ENCODE measurements at places on chromosomes 6 and 20. TPM values are rescaled to one million over a fixed set of nuclear protein-coding genes. Genes with fewer than 3 reads are reported as not detected.

DNA sequence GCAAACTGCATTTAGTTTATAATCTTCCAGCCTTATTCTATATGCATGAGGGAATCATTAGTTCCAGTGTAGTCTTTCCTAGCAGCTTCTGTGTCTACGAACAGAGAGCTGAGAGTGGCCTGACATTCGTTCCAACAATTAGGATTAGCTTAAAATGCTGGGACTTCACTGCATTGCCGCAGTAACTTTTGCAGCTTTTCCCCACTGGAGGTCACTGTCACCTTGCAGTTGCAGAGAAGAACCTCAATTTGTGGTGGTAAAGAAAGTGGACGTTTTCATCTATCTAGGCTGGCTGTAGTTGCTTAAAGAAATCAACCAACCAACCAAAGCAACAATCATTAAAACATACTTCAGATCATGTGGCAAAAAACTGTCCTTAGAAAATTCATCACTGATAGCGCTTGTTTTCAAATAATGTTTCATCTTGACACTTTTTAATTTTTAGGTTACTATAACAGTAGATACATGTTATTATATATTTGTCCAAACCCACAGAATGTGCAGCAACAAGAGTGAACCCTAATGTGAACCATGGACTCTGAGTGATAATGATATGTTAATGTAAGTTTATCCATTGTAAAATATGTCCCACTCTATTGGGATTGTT is 12.2 kb downstream of the MYLK4 start:
- peak; percentile 78 for DNase-seq
- no peaks in the 10 kb centered on the region for H3K27me3 ChIP-seq
- no peaks in the 10 kb centered on the region for H3K36me3 ChIP-seq

DNA sequence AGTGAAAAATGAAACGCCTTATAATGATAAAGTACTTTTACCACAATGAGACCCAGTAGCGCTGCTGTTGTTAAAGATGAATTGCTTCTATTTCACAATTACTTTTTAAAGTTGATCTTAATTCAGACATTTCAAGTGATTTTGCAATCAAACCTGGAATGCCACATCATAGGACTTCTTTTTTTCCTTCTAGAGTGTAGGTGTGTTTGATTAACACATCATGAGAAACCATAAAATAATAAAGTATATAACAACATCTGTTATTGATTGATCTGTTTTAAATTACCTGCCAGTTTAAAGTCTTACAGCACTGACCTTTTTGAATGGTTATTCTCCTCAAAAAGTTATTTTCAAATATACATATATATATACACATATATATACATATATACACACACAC is 38.6 kb downstream of the HEBP2 start:
- H3K27ac ChIP-seq, result no peak overlapping the region
- DNase-seq, result no peak
- no peak overlapping the region for H3K4me3 ChIP-seq
- no peaks in the 10 kb centered on the region for H3K36me3 ChIP-seq
- H3K4me1 ChIP-seq, result no peaks in the 10 kb centered on the region
- no peaks in the 10 kb centered on the region for H3K27me3 ChIP-seq

DNA sequence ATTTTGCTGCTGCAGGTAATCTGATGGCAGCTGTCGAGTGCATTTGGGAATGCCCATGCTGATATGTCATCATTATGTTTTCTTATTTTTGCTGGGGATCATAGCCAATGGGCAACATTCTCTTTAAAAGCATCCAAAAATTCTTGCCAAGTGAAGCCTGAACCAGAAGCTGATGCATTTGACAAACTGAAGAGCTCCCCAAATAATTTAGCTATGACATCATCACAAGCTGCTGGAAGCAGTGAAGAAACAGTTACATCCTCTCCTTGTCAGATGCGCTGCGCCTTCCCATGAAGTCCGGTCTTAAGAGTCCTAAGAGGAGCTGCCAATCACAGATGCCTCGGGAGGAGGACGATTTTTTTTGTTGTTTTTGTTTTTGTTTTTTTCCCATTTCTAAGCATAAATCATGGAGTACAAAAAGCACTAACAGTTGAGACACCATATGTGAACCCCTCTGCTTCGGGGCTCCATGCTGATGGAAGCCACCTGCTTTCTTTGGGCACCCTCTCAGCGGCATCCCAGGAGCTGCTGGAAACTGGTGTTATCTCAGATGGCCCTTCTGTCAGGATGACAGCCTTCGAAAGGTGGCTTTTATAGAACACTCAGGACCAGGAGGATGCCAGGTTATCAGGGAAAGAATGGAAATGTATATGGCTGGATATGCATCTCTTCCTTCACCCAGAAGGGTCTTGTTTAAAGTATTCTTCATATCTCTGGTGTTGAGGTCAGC is 56.1 kb upstream of the FOXQ1 start:
- no peak overlapping the region for H3K27ac ChIP-seq
- no peaks in the 10 kb centered on the region for H3K4me1 ChIP-seq

PAK1IP1 gene
- total RNA-seq, result 28.8 TPM

- DNase-seq, result no peak
- peaks cover 31% of the 10 kb centered on the region for H3K4me1 ChIP-seq
- no peak overlapping the region for H3K4me3 ChIP-seq
- H3K27me3 ChIP-seq, result no peaks in the 10 kb centered on the region
Measured at GRCh38 chr6:14621518-14621917, 503.9 kb downstream of the CD83 start.

DNA sequence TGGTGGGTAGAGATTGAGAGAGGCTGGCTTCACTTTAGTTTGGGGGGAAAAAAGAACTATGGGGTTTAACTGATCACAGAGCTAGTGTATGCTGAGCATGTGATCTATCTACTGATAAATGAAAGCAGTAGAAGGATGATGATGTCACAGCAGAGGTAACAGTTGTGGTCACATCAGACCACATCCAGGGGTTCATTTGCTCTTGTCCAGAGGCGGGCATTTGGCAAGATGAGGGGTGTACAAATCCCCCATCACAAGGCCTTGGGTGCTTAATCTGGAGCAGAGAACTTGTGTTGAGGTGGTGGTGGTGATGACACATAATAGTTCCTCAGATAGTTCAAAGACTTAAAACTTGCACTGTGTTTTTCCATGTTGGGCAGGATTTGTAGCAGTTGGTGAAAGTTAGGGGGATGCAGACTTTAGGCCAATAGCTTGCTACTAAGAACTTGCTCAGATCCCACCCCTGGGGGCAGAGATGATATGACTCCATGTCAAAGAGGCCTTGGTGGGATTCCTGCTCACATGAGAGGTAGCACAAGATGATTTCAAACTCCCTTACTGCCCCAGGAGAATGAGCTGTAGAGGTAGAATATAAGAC is 63.4 kb downstream of the PRDM1 start:
- DNase-seq, result no peak
- no peaks in the 10 kb centered on the region for H3K27me3 ChIP-seq
- H3K27ac ChIP-seq, result no peak overlapping the region
- H3K4me1 ChIP-seq, result peaks cover 12% of the 10 kb centered on the region
- H3K36me3 ChIP-seq, result no peaks in the 10 kb centered on the region
- no peak overlapping the region for H3K4me3 ChIP-seq

- H3K4me1 ChIP-seq, result peaks cover 18% of the 10 kb centered on the region
- peaks cover 61% of the 10 kb centered on the region for H3K27me3 ChIP-seq
- H3K36me3 ChIP-seq, result no peaks in the 10 kb centered on the region
- DNase-seq, result no peak
- peak overlapping the region; percentile 65 for H3K4me3 ChIP-seq
- no peak overlapping the region for H3K27ac ChIP-seq
Measured at GRCh38 chr6:32151181-32151862, 417 bp downstream of the PRRT1 start.

DNA sequence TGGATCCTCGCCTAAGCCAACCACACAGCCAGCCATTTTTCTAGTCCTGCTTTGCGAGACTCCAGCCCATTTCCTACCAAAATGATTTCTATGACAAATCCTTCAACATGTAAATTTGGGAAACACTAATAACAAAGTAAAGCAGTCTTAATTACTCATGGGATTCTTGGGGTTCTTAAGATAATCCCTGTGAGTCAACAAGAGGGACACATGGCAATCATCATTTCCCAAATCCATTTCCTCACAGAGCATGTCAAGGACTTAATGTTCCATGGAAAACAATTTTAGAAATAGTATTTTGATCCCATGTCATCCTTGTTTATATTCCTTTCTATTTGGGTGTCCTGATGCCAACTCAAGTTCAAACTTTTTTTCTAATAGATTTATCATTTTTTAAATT is 322.7 kb upstream of the NOX3 start:
- H3K4me3 ChIP-seq, result no peak overlapping the region
- no peaks in the 10 kb centered on the region for H3K36me3 ChIP-seq
- H3K4me1 ChIP-seq, result no peaks in the 10 kb centered on the region
- H3K27ac ChIP-seq, result no peak overlapping the region
- no peak for DNase-seq

DNA sequence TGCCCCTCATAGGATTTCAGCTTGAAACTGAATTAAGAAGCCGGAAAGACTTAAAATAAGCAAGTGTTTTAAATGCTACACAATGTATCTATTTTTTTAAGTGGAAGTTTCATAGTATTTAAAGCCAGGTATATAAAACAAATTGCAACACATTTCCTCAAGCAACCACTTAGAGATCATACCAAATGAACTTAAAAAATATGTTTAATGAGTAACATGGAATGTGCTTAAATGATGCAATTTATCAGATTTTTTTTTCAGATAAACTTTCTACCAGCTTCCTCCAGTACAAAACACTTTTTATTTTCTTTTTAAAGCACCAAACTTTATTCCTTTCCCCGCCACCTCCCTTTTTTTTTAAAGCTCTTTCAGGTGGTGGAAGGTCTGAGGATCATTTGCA is 534.3 kb downstream of the BMP2 start:
- H3K27ac ChIP-seq, result no peak overlapping the region
- H3K27me3 ChIP-seq, result no peaks in the 10 kb centered on the region
- no peaks in the 10 kb centered on the region for H3K36me3 ChIP-seq

DNA sequence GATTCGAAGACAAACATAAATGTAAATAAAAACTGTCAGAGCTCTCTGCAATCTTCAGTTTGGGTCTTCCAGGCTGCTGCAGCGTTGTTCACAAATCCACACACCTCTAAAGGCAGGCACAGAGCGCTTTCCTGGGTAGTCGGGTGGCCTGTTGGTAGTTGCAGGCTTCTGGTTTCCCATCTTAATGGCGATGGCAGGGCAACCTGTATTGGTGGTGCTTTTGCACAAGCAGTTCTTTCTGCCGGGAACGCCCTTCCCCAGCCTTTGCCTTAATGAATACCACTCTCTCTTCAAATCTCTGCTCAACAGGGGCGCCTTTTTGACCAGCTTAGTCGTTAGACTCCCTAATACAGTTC is 723 bp upstream of the IFT52 start:
- no peak overlapping the region for H3K27ac ChIP-seq
- peak; percentile 67 for DNase-seq
- peaks cover 13% of the 10 kb centered on the region for H3K4me1 ChIP-seq
- no peaks in the 10 kb centered on the region for H3K27me3 ChIP-seq
- H3K4me3 ChIP-seq, result peak overlapping the region; percentile 68

DNA sequence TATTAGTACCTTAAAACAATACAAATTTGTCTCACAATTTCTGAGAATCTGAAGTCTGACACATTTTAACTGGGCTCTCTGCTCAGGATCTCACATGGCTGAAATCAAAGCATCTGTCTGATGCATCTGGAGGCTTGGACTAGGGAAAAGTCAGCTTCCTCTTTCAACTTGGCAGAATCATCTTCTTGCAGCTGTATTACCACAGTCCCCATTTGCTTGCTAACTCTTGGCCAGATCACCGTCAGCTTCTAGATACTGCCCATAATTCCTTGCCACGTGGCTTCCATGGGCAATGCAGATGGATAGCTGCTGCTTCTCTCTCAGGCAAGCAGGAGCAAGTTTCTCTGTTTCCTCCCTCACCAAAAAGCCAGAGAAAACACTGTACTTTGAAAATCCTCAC is 1106.4 kb upstream of the CITED2 start:
- peaks cover 9% of the 10 kb centered on the region for H3K4me1 ChIP-seq
- no peak overlapping the region for H3K4me3 ChIP-seq
- no peaks in the 10 kb centered on the region for H3K36me3 ChIP-seq
- no peak overlapping the region for H3K27ac ChIP-seq

ETV7 gene
- 0.11 TPM for total RNA-seq

- H3K27me3 ChIP-seq, result no peaks in the 10 kb centered on the region
- H3K27ac ChIP-seq, result no peak overlapping the region
- DNase-seq, result no peak
- no peak overlapping the region for H3K4me3 ChIP-seq
- H3K4me1 ChIP-seq, result no peaks in the 10 kb centered on the region
Measured at GRCh38 chr20:45866454-45866853, 9.0 kb downstream of the ZSWIM3 start.

PTGIS gene
- 31.3 TPM for total RNA-seq

PRICKLE4 gene
- total RNA-seq, result 1.1 TPM

MDFI gene
- total RNA-seq, result 29.5 TPM

PI3 gene
- total RNA-seq, result not detected
